ENCODE measurements at places on chromosomes 5 and 9.

GRCh38 chr9:87725900-87726709, at the start of gene CTSL:
TSS of gene CTSL (plus strand) at chr9:87726119. CDS start at chr9:87727604, 1,485 bp downstream.
- DNase-seq, result no peak

GRCh38 chr9:90333226-90333625, 309.4 kb downstream of the DIRAS2 start:
- no peak for DNase-seq

DNA sequence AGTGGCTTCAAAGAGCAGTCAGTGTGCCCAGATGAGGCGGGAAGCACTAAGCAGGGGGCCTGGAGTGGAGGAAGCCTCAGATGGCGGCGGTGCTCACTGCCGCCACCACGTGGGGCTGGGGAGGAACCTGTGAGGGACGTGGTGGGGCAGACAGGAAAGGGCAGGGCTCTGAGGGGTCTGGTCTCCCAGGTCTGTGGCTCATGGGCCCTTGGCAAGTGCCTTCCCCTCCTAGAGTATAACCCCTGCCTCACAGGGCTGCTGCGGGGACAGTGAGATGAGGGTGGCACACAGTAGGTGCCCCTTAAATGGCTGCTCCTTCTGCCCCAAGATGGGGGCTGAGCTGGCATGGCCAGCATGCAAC, 26.6 kb downstream of the NR5A1 start:
- DNase-seq, result no peak

GRCh38 chr9:137865581-137866145, 11.9 kb upstream of the CACNA1B start:
- no peak for DNase-seq

DNA sequence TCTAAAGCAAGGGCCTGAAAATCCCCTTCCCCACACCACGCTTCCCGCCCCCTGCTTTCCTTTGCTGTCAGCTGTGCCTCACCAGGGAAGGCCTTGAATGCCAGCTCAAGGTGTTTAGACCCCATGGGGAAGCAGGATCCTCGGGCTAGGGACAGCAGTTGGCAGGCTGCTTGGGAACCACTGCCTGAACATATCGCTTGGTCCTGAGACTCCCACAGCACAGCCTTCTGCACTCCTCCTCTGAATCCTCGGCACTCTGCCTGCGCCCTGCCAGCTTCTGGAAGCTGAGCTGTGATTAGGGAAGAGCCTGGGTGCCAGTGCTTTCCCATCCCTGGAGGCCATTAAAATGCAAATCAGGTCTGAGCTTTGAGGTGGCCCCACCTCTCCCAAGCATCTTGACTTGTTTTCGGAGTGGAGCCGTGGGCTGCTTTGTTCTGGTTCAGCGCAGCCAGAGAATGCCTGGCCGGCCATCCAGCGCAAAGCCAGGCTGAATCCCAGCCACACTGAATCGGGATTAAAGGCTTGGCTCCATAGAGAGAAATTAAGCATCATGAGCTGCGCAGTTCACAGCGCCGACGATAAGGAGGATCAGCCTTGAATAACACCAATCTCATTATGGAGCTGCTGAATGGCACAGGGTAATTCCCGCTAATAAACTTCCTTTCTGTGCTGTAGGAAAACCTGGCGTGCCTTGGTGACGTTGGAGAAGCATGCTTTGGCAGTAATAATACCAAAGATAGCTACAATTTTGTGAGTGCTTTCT, 40.0 kb downstream of the AMBP start:
- no peak for DNase-seq

GRCh38 chr5:157528036-157528632, 47.4 kb downstream of the ADAM19 start:
- DNase-seq, result no peak

GRCh38 chr5:150189728-150190502, at the start of gene SLC6A7:
TSS of gene SLC6A7 (plus strand) at chr5:150190062. CDS start at chr5:150190328, 266 bp downstream.
- DNase-seq, result no peak

- DNase-seq, result no peak
Measured at GRCh38 chr5:142087920-142088679, 20.5 kb upstream of the NDFIP1 start.

- DNase-seq, result no peak
Measured at GRCh38 chr5:14295610-14296009, 152.5 kb downstream of the TRIO start.

DNA sequence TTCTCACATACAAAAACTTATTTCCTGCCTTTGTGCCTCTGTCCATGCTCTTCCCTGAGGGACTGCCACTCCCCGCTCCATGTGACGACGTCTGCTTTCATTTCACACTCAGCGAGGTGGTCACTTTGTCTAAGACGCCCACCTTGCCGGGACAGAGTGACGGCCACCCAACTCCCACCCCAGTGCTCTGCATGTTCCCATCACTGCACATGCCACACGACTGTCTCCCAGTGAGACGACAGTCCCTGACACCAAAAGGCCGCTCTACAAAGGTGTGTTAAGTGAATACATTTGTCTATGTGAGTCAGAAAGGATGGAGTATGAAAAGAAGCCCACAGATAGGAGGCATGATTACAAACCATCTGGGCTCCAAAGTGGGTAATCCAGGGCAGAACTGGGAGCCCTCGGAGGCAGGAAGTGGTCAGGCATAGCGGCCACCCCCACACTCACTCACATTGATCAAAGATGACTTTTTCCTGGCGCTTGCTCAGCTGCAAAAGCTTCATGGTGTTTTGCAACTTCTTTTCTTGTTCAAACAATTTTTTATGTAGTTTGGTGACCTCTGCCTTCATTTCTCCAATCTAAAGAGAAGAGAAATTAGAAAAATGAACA, 185.8 kb downstream of the CDK5RAP2 start:
- DNase-seq, result no peak

- no peak for DNase-seq
Measured at GRCh38 chr9:8208465-8208864, 408.9 kb upstream of the DMAC1 start.

GRCh38 chr9:121439711-121440664, 59.7 kb downstream of the GGTA1 start:
- DNase-seq, result no peak

DNA sequence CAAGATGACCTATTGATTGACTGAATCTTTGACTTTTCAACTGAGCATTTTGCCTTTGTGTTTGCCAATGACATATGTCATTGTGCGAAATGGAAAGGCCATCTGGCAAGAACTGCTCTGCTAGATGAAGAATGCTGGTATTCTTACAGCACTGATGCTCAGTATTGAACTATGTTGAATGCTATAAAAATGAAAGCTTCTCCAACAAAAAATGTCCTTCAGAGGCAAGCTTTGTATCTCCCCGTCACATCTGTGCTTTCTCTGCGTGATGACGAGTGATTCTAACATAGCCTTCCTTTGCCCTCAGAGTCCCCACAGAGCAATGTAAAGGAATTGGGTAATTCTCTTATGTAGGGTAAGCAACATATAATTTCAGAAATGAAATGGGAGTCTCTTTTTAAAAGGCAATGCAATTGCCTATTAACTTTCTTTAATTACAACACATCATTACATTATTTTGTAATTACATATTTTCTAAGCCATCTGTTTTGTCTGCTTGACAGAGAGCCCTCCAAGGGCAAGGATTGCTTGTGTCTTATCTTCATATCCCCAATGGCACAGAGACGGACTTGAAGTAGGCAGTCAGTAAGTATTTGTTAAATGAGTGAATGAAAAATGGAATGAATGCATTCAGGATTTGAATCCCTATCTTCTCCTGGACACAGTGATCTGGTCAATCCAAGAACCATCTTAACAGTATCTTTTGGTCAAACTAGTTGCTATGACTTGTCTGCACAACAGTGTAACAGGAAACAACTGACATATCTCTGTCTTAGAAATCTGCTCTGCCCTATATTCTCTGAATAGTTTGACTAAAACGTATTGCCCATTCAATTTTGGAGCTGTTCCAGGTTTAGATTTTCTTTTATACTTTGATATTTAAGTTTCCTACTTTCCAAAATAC, 46.1 kb downstream of the ENC1 start:
- DNase-seq, result no peak

DNA sequence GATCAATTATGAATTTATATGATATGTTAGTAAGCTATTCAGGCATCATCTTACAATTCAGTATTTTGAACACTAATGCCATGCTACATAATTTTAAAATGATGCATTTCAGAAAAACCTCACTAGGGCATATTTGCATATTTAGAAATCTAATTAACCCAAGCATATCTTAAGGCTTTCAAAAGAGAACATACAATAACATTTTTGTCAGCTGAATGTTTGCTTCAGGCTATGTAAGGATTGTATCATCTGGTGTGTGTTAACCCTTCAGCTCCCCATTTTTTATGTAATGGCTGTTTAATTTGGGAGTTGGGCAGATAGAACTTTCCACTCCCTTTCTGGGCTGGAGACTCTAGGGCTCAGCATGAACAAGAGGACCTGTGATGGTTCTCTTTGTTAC, 299.1 kb upstream of the EFNA5 start:
- DNase-seq, result no peak

DNA sequence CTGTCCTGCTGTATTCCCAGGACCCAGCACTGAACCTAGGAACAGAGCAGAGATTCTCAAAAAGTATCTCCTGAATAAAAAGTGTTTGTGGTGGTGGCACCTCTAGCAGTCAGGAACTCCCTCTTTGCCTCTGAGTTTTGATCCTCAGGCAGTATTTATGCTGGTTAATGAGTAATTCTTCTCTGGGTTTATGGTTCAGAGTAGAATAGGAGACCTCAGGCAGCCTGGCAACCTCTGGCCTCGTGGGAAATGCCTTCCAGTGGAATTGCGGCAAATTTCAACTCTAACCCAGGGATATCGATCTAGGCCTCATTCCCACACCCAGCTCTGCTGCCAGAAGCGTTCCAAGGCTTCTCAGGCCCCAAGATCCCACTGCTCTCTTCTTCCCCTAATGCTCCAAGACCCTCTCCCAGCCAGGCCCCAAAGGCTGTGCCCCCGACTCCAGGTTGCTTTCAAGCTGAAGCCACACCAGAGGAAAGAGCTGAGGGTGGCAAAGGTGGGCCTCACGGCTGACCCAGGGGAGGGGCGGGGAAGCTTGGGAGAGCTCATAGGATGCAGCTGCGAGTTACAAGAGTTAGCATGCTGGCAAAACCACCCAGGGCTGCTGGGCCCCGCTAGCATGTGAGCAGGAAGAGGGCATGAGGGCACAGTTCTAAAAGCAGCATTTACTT, 10.9 kb upstream of the HDHD3 start:
- DNase-seq, result no peak

- no peak for DNase-seq
Measured at GRCh38 chr5:159047086-159047485, 52.6 kb downstream of the EBF1 start.

DNA sequence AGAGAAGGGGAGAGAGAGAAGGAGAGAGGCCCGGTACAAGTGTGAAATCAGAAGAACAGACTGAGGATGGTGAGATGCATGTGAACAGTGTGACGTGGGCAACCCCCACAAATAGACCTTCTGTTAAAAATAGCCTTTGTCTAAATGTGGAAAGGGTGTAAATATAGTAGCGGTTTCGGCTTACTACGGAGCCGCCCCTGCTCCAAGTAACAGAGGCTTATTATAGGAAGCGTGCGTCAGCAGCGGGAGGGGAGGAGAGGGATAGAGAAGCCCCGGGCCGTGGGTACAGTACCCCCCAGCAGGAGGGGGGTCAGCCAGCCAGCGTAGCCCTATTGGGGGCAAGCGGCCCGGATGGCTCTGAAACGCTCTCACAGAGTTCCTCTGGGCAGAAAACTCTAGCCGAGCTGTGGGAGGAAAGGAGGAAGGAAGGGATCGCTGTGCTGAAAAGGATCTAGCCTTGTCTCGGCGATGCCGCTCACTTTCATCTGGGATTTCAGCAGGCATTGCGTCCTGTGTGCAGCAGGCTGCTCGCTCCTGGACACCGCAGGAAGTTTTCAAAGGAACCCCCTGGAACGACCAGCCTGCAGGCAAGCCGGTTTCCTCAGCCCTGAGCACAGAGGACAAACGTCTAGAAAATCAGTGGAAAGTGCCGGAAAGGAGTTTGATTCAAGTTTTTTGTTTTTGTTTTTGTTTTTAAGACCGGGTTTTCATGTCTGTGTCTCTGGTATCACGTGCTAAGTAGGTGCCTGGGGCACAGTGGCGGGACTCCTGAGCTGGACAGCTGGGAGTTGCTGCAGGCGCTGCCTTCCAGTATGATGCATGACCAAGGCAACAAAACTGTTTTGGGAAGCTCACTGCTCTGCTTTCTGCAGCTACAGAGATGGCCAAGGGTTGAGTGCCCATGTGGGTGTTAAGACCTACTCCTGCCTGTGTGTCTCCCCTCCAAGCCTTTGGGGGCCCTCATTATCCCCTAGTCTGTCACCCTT, 146.6 kb downstream of the SEC61B start:
- no peak for DNase-seq

- no peak for DNase-seq
Measured at GRCh38 chr5:150801117-150801927, 22.8 kb downstream of the SMIM3 start.

- no peak for DNase-seq
Measured at GRCh38 chr5:72093824-72094223, 13.5 kb upstream of the MAP1B start.

GRCh38 chr5:172466062-172466461, 11.7 kb upstream of the SH3PXD2B start:
- DNase-seq, result no peak

DNA sequence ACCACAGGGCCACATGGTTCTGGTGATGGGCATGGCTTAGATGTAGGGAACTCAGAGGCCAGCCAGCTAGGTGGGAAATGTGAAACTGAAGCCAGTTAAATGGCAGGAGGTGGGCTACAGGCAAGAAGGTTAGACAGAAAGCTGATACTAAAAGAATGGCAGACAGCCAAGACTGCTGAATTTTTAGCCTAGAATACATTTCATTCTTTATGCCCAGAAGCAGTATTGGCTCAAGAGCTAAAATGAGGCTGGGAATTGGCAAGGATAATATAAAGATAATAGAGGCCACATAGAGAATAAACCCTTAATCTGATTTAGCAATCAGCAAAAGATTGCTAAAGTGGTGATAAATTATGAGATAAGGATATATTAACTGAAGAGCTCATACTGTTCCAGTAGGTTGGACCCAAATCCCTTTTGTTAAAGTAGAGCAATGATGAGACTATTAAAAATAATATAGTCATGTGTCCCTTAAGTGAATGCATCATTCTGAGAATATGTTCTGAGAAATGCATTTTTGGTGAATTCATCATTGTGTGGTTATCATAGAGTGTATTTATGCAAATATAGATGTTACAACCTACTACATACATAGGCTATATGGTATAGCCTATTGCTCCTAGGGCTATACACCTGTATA, 234.3 kb downstream of the CHSY3 start:
- DNase-seq, result no peak

DNA sequence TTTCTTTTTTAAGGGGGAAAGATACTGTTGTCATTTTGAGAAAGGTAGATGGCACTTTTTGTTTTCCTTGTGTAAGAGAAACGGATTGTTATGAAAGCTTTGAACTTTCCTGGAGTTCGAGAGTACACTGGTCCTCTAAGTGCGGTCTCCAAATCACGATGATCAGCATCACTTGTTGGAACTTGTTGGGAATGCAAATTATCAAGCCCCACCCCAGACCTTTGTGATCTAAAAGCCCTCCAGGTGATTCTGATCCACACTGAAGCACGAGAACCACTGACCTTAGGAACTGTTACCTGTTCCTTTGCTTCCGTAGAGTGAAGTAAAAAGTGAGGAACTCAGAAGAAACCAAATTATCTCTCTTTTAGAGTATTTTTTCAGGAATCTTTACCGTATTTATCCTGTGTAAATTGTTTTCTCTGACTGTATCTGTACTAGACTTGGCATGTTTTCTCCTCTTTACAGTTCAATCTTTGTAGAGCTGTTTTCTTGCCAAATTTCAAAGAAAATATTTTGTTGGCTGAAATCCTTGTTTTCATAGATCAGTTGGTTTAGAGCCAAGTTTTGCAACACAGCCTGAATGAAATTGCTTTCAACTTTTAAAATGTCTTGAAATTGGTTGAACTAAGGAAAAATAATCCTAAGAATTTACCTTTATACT, 4.0 kb downstream of the MAT2B start:
- DNase-seq, result no peak

- DNase-seq, result no peak
Measured at GRCh38 chr9:37053684-37054362, 19.8 kb upstream of the PAX5 start.

Data from NCI-H1436 treated with DMSO at 0.1 percent for 48 hours (cell line).